ENCODE measurements at places on chromosomes 5 and 9.

GRCh38 chr5:158364367-158364766, 505.4 kb upstream of the CLINT1 start:
- DNase-seq, result no peak

DNA sequence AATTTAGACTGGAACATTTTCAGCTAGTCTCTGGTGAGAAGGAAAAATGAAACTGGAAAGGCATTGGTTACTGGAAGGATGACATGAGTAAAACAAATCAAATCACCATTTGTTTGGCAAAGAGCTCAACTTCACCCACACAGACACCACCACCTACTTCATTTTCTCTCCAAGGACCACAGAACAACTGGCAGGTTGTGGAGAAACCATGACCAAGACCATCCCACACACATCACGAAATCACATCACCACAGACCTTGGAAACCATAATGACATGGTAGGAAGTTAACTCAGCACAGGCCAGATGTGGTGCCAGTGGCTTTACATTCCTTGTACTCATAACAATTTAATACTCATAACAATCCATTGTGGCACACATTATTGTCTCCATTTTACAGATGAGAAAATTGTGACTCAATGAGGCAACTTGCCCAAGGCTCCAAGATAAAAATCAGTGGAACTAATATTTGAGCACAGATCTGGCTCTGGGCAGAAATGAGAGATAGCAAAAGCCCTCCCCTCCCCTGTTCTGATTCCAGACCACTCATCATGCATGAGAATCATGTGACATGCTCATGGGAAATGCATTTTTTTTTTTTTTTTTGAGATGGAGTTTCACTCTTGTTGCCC, 7.5 kb downstream of the OR1K1 start:
- no peak for DNase-seq

DNA sequence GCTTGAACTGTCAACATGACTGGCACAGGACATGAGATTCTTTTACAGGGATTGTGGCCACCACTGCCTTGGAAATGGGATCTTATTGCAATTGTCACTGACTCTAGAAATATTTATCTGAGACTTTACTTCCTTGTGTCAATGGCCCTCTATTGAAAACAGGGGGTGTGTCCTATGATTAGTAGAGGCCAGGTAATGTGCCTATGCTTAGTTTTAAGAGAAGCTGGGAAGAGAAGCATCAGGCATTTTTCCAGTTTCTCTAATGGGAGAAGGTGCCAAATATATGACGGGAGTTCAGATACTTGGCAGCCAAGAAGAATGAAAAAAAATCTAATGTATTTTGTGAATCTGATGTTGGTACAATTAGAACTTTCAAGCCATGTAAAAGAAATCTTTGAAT, 73.9 kb upstream of the VCAN start:
- no peak for DNase-seq

DNA sequence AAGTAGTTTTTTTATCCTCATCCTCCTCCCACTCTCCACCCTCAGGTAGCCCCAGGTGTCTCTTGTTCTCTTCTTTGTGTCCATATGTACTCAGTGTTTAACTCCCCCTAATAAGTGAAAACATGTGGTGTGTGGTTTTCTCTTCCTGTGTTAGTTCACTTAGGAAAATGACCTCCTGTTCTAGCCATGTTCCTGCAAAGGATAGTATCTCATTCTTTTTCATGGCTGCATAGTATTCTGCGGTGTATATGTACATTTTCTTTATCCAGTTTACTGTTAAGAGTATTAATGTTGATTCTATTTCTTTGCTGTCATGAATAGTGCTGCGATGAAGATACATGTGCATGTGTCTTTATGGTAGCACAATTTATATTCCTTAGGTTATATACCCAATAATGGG, 68.4 kb upstream of the RANBP3L start:
- no peak for DNase-seq

DNA sequence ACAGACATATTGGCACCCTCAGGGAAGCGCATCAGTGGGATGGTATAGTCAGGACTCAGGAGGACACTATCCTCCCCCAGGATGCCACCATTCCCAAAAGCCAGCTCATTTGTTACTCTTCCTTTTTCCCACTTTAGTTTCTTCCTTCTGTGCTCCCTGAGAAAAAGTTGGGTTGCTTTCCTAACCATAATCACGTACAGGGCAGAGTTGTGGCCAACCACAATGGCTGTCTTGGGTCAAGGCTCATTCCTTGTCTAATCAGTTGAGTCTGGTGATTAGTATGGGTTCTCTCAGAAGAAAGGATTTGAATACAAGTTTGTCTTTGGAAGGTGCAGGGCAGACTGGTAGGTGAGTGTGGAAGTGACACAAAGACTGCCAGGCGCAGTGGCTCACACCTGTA, 26.6 kb upstream of the ATP6V1G1 start:
- DNase-seq, result no peak

- DNase-seq, result no peak
Observed at GRCh38 chr9:7358876-7359275, 440.7 kb downstream of the DMAC1 start.

DNA sequence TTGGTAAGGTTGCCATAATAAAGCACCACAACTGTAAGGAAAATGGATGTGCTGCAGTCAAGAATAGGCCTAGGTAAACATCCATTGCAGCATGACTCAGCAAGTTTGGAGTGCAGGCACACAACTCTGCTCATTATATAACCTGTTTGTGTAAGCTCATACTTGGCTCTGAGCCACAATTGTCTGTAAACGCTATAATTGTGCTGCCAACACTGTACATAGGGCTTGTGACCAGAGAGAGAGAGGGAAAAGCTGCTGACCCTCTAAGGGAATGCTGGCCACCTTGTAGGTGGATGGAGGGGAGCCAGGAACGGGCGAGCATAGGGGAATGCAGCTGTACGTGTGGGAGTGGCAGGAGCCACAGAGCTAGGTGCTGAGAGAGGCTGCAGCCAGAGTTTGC, 2186.5 kb upstream of the ACO1 start:
- no peak for DNase-seq

GRCh38 chr9:68505681-68506409, 34.8 kb downstream of the TMEM252 start:
- no peak for DNase-seq

Data from AG09309 (cell line).